ENCODE measurements at places on chromosomes 3 and 15. TPM values are rescaled to one million over a fixed set of nuclear protein-coding genes. Genes with fewer than 3 reads are reported as not detected.
A peak's percentile ranks its signal among the peaks of the same experiment; 100 is the strongest.

GRCh38 chr3:65712140-65712539 lies 326.6 kb downstream of the MAGI1 start:
- DNase-seq = no peak

DENND6A gene
- total RNA-seq = 17.6 TPM

DNA sequence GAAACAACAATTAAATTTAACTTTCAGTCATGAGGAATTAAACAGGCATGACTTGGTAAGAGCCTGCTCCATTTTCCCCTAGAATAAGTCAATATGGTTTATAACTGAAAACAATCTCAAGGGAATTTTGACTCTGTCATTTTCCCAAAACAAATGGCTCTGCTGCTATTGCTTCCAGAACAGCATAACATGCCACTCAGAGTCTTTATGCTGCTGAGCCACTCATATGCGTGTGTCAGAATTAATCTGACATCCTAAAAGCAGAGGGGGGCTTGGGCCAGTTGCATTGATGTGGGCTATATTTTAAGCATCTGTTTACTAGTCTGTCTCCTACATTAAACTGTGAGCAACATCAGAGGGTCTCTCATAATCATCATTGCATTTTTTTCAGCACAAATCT lies 111.1 kb upstream of the ABI3BP start:
- no peak for DNase-seq

DNA sequence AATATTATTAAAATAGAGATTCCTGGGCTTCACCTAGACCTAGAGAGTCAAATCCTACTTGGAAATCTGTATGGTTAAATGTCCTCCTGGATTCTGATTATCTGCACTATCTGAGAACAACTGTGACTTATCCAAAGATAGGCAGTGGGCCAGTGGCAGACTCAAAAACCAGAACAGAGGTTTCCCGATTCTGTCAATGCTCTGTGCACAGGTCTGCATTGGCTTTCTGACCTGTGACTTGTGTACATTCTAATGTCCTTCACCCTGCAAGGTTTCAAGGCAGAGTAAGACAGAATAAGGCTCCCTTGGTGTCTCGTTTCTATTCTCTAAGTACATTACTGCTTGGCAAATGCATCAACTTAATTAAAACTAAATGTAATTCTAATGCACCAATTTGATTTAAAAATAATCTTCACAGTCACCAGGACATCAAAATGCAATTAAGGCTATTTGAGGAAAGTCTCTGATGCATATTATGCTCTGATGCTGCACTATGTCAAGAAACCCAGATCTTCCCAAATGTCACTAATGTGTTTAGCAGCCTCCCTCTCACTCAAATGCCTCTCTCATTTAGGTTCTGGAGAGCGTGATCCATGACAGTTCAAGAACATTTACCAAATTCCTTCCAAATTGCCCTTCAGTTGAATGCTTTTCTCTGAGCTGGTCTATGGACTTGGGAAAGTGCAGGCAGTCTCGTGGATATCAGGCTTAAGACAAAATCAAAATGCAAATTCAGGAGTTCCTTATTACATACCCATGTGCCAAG lies 140.1 kb downstream of the STAC start:
- no peak for DNase-seq

DNA sequence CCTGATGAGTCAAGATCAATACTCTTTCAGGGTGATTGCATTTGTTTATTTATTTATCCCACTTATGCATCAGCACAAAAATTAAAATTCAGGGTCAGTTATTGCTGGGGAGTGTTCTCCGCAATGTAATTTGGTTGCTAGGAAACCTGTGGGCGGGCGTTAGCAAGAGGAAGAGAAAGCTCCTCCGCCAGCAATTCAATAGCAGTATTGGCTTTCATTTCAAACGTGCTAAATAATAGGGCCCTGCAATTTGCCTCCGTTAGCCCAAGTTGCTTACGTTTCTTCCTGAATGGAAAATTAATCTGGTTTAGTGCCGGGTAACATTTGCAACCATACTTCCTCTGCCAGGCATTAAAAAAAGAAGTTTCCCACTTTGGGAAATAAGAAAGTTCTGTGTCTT lies 35.5 kb upstream of the PLCL2 start:
- DNase-seq = no peak

CD200R1 gene
- total RNA-seq = not detected

SLC27A2 gene
- 8.1 TPM for total RNA-seq

GRCh38 chr3:184289426-184289938 lies 9.6 kb upstream of the PSMD2 start:
- peak; percentile 71 for DNase-seq

DNA sequence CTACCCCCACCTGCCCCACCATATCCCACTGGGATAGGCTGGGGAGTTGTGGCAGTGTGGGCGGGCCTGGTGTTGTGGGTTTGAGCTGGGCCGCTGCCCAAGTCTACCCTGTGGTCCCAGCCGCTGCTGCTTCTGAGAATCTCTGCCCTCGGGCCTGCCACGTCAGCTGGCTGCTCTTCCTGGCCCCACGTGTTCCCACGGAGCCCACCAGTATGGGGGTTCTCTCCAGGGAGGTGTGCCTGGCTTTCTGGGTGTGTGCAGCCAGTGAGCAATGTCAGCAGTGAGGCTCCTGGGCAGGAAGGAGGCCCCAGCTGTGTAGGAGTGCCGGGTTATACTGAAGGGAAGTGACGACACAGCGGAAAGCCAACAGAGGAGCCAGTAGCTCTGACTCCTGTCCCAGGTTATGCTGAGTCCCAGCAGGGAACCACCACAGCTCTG lies 10.5 kb downstream of the GNAI2 start:
- peak; percentile 84 for DNase-seq

DNA sequence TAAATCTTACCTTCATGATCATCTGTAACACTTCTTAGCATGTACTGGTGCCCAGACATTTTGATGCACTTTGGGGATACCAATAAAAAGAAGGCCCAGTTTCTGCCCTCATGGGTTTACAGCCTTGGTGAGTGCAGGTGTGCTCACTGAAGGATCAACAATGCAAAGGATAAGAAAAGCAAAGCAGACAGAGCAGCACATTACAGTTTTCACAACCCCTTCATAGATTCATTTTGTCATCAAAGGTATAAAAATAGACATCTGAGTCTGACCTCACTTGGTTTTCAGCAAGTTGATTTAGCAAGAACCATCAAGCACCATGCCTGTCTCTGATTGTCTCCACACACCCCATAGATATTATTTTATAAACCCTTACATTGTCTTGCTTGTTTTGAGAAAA lies 77.6 kb downstream of the BFSP2 start:
- no peak for DNase-seq

- DNase-seq = no peak
These were observed 1.0 kb upstream of the CCR5 start for GRCh38 chr3:46369675-46370132.

DNA sequence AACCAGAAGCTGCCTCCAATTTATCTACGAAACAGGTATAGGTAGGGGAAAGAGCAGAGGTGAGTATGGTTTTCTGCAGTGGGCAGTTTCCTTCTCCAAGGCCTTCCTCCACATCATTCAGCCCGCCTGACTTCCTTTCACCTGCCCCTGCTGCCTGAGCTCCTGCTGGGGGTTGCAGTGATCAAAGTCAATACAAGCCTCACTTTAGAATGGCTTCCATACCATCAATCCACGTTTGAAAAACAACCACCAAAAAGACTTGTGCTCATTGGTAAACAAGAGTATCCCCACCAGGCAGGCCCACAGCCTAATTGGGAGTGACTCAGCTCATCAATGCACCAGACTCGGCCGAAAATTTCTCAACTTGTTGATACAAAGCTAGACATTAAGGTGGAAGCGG lies 159.9 kb downstream of the MAGI1 start:
- DNase-seq = no peak
